ENCODE measurements at places on chromosomes 12 and 14.

GRCh38 chr14:44369401-44370123, 137.5 kb downstream of the FSCB start:
- DNase-seq, result no peak

DNA sequence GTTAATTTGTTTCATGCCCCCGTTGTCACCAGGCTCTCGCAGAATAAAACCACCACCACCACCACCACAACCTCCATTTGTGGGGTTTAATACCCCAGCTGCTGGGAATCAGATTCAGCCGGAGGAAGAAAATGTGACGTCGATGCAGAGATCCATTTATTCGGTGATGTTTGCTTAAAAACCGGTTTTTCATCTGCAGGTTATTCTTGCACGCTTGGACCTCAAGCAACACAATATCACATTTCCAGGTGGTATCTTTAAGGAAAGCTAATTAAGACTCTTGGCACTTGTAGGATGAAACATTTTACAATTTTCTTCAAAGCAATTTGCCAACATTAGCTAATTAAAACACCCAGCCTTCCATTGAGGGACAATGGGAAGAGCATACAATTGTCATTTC, 39.8 kb downstream of the SPRING1 start:
- no peak for DNase-seq

DNA sequence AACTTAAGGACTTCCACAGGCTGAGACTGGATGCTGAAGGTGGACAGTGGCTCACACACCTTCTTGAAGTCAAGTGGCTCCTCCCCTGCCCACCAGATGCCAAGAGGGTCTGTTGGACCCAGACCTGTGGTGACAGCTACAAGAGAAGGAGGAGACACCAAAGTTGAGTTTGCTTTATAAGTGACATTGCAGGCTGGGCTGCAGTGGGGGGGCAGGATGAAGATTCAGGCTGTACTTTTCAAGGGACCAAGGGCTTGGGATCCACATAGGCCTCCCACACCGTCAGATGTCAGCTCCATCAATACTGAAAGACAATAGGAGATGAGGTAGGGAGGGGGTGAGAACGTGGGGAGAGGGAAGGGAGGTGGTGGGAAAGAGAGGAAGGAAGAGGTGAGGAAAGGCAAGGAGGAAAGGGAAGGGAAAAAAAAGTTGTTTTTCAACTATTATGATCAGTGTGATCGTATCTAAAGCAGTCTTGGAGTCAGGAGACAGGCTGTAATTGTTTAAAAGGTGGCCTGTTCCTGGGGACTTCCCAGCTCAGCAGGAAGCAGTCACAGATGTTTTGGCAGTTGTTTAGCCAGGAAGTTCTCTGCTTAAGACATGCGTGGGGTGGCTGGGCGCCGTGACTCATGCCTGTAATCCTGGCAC, 84.1 kb upstream of the RESF1 start:
- peak; percentile 85 for DNase-seq

DNA sequence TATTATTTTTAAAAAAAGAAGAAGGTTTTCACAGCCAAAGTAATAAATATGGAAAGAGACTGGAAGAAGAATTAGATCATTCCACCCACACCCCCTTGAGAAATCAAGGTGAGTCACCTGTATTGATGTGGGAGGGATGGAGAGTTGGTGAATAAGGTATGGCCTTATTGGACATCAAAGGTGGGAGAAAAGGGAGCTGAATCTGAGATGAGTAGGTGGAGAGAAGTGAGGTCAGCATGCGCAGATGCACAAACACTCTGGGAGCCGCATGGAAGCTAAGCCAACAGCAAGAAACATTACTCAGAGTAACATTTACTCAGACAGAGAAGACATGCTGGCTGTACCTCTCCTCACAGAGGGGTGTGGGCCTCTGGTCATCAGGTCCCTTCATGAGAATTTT, 113.1 kb upstream of the FOXG1 start:
- no peak for DNase-seq

GRCh38 chr14:86943391-86944365, 1049.3 kb downstream of the GALC start:
- DNase-seq, result no peak

- no peak for DNase-seq
These were observed 32.1 kb upstream of the PPP2R5C start for GRCh38 chr14:101729382-101729781.

Measured in glomerular endothelial cell (primary cell).